ENCODE measurements at places on chromosomes 7 and 10.

DNA sequence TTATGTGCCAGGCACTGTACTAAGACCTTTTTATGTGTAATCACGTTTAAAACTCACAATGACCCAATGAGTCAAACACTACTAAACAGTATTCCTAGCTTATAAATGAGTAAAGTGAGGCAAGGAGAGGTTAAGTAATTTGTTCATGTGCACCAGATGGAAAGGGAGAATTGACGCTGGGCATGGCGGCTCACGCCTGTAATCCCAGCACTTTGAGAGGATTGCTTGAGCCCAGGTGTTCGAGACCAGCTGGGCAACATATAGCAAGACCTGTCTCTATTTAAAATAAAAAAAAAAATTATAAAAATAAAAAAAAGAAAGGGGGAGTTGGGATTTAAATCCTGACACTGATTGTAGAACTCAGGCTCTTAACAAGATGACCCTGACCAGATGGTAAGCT is 46.7 kb upstream of the DLG5 start:
- DNase-seq: no peak

GRCh38 chr7:70419526-70420380 is 712.2 kb upstream of the GALNT17 start:
- no peak for DNase-seq

DNA sequence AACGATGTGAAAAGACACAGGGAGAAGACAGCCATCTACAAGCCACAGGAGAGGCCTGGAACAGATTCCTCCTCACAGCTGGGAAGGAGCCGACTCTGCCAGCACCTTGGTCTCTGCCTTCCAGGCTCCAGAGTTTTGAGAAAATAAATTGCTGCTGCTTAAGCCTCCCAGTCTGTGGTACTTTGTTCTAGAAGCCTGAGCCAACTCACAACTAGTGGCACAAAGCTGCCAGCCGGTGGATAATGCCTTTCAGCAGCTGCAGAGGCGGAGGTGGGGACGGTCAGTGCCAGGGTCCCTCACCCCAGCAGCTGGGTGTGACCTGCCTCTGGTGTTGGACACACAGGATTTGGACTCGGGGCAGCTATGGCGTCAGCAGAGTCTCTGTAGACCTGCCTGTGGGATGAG is 255.4 kb upstream of the PITRM1 start:
- no peak for DNase-seq

GRCh38 chr7:157675427-157675927 is 338.7 kb downstream of the DNAJB6 start:
- DNase-seq: no peak

DNA sequence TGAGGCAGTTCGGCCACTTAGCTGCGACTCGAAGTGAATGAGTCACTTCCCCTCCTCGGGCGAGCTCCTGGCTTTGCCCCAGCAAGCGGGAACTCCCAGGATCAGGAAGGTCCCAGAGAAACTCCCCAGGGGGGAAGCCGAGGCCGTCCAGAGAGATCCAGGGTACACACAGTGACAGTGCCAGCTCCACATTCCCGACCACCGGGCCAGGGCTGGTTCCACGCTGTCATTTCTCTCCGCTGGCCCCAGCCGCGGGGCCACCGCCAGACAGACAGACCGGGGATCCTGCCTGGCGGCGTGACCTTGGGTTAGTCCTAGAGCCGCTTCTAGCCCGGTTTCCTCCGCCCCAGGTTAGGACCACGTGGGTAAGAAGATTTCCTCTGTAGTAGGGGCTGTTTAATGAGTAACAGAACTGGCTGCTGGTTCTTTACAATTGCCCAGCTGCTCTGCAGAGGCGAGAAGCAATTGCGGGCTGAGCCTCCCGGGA is 463 bp upstream of the UPP1 start:
- DNase-seq: peak; percentile 93

DNA sequence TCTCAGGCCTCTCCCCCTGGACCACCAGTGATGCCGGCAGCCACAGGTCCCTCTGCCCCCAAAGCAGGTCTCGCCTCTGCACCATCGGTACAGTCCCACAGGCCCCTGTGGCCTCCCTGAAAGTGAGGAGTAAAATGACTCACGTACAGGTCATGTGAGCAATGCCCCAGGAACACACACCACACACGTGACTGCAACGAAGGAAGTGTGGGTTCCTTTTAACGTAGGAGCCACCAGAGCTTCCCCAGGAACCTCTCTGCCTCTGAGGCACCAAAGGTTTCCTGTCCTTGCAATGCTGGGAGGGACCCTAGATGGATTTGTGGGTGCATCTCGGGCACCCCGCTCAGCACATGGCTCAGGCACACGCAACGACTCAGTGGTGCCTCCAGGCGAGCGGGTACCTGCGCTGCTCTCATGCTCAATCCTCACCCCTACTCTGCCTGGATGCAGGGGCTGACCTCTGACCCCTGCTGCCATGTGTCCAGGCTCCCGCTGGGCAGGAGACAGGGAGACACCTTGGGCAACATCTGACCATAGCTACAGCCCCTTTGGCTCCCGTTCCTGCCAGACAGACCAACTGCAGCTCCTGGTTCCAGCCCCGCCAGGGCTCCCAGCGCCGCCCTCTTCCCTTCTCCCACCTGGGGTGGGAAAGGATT is 120.7 kb downstream of the PRKAG2 start:
- DNase-seq: peak; percentile 12

DNA sequence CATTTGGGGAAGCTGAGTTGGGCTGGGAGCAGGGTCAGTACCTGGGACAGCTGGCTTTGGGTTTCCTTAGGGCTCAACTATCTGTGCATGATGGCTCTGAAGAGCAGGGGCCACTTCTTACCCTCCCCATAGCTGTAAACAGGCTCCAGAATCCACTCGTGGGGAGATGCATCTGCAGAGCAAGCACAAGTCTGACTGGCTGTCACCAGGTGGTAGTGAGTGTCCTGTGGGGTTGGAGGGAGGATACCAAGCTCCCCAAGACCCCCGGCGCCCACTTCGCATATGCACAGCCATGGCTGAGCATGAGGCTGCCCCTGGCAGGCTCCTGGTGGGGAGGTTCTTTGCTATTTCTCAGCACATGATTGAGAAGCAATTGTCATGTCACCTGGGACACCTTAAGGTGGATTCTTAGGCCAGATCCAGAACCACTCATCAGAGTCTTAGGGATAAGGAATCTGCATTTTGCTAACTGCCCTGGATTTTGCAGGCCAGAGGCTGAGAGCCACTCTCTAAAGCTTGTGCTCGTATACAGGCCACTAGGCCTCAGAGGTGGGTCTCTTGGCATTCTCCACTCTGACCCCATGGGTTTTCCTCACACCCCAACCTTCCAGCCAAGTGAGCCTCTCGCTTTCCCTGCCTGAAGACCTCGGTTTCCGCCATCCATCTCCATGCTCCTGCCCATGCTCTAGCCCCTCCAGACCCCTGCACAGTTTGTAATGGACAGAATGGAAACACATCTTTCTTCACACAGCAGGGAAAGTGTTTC is 53.7 kb downstream of the ADCY1 start:
- no peak for DNase-seq

DNA sequence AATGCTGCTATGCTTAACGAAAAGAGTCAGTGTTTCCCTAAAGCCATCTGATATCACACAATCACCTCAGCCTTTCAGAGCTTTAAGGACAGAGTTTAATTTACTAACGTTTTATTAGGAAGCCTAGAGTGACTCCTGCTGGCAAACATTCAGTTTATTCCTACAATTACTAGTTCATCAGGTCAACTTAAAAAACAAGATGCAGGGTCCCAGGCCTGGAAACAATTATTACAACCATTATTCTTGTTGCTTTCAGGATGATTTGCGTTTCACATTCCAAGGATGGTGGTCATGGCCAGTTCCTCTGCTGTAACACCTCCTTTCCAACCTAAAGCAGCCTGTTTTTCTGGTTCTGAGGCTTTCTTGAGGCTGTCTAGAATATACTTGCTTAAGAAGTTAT is 1.5 kb upstream of the FAM53B start:
- no peak for DNase-seq

GRCh38 chr7:131164025-131164925 is 163.4 kb upstream of the MKLN1 start:
- no peak for DNase-seq

- DNase-seq: no peak
Measured at GRCh38 chr10:69538461-69538860, 34.8 kb downstream of the NEUROG3 start.

GRCh38 chr10:58645416-58646146 is 132.9 kb downstream of the BICC1 start:
- no peak for DNase-seq

All from T1000 (cell line).